ENCODE measurements at places on chromosomes 4 and X.

DNA sequence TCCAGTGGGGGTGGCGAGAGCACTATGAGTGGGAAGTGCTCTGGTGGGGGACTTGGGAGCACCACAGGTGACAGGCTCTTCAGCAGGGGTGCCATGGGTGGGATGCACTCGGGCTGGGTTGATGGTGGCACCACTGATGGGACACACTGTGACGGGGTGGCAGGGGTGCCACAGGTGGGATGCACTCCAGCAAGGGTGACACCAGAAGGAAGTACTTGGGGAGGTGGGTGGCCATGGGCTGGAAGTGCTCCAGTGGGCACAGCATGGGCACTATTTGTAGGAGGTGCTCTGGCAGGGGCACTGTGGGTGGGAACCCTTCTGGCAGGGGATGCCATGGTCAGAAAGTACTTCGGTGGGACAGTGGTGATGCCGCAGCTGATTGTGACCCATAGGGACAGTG lies 346.6 kb downstream of the CFAP47 start:
- no peak for DNase-seq

GRCh38 chrX:47697181-47697580 lies 38.2 kb upstream of the UXT start:
- DNase-seq, result no peak

DNA sequence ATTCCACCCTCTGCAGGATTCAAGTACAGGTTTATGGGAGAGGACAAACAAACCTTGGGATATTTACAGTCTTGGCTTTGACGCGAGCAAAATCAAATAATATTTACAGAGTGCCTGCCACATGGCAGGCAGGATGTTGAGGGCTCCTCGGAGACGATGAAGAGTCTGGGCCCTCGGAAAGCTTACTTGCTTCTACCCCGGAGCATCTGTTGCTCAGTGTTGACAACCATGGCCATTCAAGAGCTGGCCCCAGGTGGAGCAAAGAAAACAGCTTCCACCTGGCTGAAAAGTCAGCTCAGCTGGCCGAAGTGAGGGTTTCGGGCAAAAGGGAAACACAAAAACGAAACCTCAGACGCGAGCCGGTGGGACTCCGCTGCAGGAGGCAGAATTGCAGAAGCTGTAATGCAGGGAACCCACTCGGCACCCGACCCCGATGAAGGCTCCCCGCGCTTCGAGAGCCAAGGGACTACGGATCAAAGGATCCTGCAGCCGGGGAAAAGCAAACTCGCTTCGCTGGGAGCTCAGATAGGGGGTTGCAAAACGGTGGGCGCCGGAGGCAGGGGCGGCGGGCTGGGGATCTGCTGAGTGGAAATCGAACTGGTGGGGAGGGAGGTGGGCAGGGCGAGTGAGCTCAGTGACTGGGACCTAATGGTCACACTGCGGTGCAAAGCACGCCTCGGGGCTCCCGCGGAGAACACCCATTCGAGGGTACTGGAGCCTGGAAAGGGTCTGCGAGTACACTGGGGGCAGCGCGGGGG lies 805 bp downstream of the ATP8A1 start:
- DNase-seq, result peak; percentile 18

DNA sequence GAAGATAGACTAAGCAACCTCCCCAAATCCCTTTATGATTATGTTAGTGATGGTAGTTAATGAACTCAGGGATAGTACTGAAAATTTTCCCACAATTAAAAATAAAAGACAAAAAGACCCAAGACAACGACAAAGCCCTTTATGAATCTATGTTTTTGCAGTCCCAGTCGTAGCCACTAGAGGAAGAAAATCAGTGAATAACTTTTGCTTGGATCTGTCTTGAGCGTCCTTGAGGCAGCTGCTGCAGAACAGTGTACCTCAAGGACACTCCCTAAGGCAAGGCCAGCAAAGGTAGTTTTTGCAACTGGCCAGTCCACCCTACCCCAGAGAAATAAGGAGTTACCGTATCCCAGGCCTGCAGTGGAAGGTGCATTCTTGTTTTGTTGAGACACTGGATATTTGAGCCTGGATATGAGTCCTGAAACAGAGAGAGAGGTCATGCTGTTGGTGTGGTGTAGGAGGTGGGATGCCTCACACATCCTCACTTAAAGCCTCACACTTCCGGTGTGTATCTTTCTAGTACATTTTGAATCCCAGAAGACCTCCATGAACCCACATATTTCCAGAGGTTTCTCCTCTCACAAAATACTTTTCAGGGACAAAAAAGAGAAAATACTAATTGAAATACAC lies 8.7 kb upstream of the TIMM8A start:
- DNase-seq, result no peak

GRCh38 chrX:50635817-50636365 lies 165.3 kb upstream of the DGKK start:
- no peak for DNase-seq

DNA sequence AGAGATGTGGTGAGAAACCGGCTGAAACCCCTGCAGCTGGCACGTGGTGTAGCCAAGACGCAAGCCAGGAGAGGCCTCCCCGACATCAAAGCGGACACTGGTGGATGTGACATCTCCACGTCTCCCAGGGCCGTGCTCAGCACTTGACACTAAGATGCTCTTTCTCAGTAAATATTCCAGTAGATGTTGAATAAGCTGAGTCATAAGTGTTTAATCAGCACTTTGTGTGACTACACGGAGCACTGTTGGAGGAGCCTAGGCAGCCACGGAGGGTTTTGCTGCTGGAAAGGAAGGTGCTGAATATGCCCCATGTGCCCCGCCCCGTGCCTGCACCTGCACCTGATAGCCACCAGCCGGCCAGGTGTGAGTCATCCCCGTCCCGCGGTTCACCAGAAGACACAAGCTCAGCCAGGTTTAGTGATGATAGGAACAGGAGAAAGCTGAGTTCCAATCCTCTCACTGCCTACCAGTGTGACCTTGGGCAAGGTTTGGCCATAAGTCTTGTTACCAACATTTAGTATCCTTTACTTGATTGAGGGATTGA lies 29.0 kb upstream of the C4orf50 start:
- no peak for DNase-seq

- no peak for DNase-seq
Measured at GRCh38 chr4:133555671-133556070, 406.6 kb downstream of the PCDH10 start.

DNA sequence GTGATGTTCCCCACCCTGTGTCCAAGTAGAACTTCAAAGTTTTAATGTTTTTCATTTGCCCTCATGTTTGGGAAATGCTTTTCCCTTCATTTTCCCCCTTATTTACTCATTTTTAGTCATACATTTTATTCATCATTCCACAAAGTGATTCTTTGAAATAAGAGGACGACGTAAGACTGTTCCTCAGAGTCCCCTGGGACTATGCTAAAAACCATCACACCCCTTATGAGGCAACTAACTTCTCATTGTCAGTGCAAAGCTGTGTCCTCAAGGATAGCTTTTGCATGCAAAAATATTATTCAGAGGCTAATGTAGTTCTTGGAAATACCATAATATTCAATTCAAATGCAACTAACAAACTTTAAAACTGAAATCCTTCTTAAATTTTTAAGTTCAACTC lies 14.8 kb upstream of the ADGRG2 start:
- no peak for DNase-seq
